ENCODE measurements at places on chromosomes 5 and 9. TPM values are rescaled to one million over a fixed set of nuclear protein-coding genes. Genes with fewer than 3 reads are reported as not detected.

DNA sequence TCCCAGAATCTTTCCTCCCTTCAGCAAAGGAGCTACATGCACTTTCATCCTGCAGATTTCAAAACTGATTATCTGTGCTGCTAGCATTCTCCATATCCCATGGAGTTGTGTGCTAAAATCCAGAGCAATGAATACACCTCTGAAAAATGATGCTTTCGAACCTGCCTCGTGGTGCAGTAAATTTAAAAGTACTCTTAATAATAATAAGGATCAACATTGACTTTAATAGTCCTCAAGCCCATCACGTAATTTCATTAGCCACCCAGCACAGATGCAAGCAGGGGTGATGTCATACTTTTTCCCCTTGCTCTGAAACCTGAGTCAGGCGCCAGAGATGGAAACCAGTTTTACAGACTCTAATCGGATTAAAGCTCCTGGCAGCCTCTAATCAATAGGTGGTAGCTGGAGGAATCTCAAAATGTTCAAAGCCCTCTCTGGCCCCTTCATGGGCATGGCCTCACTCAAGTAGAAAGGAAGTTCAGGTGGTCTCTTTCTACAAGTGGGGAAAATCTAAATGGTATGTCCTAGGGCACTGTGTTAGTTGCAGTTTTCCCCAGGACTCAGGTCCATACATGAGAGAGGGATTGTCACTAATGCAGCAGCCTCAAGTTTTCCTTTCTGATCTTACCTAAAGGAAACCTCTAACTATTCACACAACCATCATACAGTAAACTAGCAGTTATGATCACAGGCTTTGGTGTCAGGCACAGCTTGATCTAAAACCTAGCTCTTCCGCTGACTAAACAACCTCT is 221.6 kb upstream of the SLC30A5 start:
- H3K36me3 ChIP-seq: no peaks in the 10 kb centered on the region
- H3K27ac ChIP-seq: no peak overlapping the region
- no peaks in the 10 kb centered on the region for H3K27me3 ChIP-seq
- H3K4me1 ChIP-seq: no peaks in the 10 kb centered on the region
- H3K4me3 ChIP-seq: no peak overlapping the region
- no peak for DNase-seq

DNA sequence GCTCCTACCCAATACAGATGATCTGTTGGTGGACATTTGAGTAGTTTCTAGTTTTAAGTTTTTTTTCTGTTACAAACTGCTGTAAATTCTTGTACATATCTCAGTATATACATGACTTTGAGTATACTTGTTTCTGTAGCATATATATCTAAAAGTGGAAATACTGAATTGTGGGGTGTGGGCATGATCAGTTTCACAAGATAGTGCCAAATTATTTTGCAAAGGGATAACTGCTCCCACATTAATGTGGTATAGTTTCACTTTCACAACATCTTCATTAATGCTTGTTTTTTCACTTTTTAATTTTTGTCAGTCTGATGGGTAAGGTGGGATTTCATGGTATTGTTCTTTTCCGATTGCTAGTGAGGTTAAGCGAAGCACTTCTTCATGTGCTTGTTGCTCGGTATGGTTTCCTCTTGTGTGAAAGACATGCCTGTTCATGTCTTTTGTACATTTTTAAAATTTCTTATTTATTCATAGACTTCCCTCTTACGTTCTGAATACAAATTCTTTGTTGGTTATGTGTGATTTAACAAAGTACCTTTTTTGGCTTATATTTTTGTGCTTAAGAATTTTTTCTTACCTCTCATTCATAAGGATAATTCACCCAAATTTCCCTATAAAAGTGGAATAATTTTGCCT is 103.5 kb downstream of the CDC42SE2 start:
- no peaks in the 10 kb centered on the region for H3K36me3 ChIP-seq
- DNase-seq: no peak
- H3K4me3 ChIP-seq: no peak overlapping the region
- no peaks in the 10 kb centered on the region for H3K27me3 ChIP-seq
- peaks cover 3% of the 10 kb centered on the region for H3K4me1 ChIP-seq

The SOX30 gene
- total RNA-seq: not detected

The GFRA3 gene
- total RNA-seq: not detected

The PCDHGB5 gene
- 17.5 TPM for total RNA-seq
